Mammary epithelial cell (primary cell): ENCODE measurements at places on chromosomes 4 and X. TPM values are rescaled to one million over a fixed set of nuclear protein-coding genes. Genes with fewer than 3 reads are reported as not detected.
A peak's percentile ranks its signal among the peaks of the same experiment; 100 is the strongest.

GRPR gene
- 0.14 TPM in 1 of 2 replicates, not detected in the other for total RNA-seq

MMRN1 gene
- under 0.01 TPM for total RNA-seq

GRCh38 chr4:153469031-153469430, 2.9 kb downstream of the TMEM131L start:
- DNase-seq, result no peak

DNA sequence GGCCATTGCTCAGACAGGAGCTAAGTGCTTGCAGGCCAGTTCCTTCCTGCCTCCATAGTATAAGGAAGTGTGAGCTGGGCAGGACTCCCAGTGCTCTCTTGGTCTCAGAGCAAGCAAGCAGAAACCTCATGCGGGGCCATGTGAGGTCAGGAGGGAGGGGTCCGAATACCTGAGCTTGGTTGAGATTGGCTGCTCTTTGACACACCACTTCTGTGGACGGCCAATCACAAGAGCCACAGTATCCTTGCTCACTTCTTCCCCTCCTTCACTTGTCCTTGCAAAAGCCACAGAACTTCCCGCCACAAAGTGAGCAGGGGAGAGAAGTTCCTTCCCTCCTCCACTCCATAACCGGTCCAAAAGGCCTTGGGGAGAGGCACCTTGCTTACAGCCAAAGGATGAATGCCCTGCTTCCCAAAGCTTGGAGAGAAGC, 56.7 kb downstream of the PRPS1 start:
- DNase-seq, result peak; percentile 65

TCEAL5 gene
- not detected for total RNA-seq

DNA sequence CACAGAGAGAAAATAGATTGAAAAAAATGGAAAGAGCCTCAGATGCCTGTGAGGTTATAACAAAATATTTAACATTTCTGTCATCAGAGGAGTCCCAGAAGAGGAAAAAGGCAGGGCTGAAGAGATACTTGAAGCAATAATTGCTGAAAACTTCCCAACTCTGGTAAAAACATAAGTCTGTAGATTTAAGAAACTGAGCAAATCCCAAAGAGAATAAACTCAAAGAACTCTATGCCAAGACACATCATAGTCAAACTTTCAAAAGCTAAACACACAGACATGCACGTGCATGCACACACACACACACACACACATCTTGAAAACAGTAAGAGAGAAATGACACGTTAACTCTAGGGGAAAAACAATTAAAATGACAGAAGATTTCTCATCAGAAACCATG, 94.1 kb downstream of the SLC16A2 start:
- DNase-seq, result no peak

- no peak for DNase-seq
Measured at GRCh38 chr4:156958276-156959074, 13.1 kb downstream of the PDGFC start.

- DNase-seq, result no peak
Measured at GRCh38 chr4:136017556-136017955, 1514.7 kb downstream of the PCDH18 start.

ARHGAP36 gene
- total RNA-seq, result not detected in 2 replicates

DNA sequence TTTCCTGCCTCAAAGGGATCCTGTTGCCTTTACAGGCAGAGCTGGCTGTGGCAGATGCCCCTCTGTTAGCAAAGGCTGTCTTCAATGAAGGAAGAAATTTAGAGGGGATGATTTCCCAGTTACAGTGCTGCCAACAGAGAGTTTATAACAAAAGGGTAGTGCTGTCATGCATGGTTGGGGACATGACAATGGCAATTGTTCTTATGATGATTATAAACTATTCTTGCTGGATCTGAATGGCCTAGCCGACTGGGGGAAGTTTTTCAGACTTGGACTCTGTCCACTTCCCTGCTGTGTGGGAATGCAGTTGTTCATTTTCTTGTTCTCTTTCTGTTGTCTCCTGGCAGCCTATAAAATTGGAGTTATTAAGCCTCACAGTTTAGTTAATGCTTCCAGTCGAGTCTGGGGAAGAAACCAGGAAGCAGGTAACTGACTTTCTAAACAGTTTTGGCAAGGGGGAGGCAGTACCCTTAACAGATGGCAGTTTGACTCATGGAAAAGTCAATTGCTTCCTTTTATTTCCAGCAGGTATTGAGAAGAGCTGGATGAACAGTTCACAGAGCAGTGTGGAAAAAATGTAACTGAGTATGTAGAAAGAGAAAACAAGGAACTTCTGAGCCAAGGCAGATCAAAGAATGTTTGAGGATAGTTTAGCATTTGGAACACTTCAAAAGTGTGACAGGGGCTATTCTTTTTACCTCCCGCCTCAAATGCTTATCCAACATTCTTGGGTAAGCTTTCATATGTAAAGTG, 582.6 kb downstream of the RAPGEF2 start:
- no peak for DNase-seq
